Tibial artery (tissue), 4 donors: ENCODE measurements at places on chromosomes 5 and 9.

DNA sequence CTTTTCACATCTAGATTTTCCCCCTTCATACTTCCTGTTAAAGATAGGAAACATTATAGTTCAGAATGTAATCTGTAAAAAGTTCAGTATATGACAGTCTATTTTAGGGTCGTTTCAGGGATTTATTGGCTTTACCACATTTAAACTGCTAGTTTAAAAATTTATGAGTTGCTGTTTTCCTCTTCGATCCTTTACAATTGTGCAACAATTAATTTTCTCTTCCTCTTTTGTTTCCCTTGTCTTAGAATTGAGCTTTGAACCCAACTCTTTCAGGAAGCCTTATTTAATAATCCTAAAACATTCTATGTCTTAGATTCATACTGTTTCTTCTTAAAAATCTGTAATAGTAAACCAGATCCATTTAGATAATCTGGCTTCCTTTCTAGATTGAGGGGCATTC lies 16.4 kb downstream of the ZSWIM6 start:
- no peaks in the 10 kb centered on the region for H3K27me3 ChIP-seq
- no peak overlapping the region for H3K27ac ChIP-seq
- H3K4me1 ChIP-seq = peaks cover 42% of the 10 kb centered on the region
- DNase-seq = no peak

DNA sequence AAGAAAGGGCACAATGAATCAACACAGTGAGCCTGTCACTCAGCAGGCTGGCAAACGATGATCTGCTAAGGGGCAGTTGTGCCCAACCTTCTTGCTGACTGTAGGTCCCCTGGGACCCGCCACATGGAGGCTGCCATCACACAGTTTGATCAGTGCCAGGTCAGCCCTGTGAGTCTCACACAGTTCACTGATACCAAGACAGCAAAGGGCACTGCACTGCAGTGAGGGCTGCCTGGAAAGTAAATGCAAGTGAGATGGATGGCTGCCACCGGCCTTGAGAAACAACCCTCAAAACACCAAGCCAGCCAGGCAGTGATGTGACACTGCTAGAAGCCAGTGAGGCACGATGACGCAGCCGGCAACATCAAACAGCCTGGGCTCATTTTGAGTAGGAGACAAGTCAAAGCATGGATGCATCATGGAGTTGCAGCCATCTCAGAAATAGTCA lies 30.3 kb downstream of the FOXD1 start:
- DNase-seq = peak; percentile 33
- no peak overlapping the region for H3K4me3 ChIP-seq
- no peaks in the 10 kb centered on the region for H3K36me3 ChIP-seq
- H3K4me1 ChIP-seq = peaks cover 25% of the 10 kb centered on the region
- H3K27ac ChIP-seq = no peak overlapping the region

GRCh38 chr5:178427576-178428197 lies 162.5 kb downstream of the COL23A1 start:
- H3K27me3 ChIP-seq = peaks cover 3% of the 10 kb centered on the region
- no peak overlapping the region for H3K4me3 ChIP-seq
- H3K27ac ChIP-seq = no peak overlapping the region
- no peak for DNase-seq
- no peaks in the 10 kb centered on the region for H3K36me3 ChIP-seq

- H3K4me3 ChIP-seq = peak overlapping the region; percentile 77
- no peaks in the 10 kb centered on the region for H3K4me1 ChIP-seq
- H3K36me3 ChIP-seq = no peaks in the 10 kb centered on the region
- H3K27ac ChIP-seq = peak overlapping the region; percentile 82
- H3K27me3 ChIP-seq = no peaks in the 10 kb centered on the region
Measured at GRCh38 chr5:173891308-173892116, 3.4 kb downstream of the CPEB4 start.

DNA sequence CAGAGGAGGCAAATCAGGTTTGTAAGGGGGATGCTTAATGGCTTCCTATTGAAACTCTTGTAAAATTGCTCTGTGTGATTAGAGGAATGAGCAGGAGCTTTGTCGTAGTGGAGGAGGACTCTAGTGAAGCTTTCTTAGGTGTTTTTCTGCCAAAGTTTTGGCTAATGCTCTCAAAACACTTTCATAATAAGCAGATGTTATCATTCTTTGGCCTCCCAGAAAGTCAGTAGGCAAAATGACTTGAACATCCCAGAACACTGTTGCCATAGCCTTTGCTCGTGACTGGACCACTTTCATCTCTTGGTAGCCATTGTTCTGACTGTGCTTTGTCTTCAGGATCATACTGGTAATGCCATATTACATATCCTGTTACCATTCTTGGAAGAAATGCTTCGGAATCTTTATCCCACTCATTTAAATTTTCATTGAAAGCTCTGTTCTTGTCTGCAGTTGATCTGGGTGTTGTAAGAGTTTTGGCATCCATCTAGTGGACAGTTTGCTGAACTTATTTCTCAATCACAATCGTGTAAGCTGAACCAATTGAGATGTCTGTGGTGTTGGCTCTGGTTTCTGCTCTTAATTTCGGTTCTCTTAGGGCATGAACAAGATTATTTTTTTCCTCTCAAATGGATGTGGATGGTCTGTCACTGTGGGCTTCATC lies 187.6 kb downstream of the COMMD10 start:
- DNase-seq = no peak
- H3K36me3 ChIP-seq = no peaks in the 10 kb centered on the region
- no peak overlapping the region for H3K27ac ChIP-seq
- no peaks in the 10 kb centered on the region for H3K27me3 ChIP-seq

DNA sequence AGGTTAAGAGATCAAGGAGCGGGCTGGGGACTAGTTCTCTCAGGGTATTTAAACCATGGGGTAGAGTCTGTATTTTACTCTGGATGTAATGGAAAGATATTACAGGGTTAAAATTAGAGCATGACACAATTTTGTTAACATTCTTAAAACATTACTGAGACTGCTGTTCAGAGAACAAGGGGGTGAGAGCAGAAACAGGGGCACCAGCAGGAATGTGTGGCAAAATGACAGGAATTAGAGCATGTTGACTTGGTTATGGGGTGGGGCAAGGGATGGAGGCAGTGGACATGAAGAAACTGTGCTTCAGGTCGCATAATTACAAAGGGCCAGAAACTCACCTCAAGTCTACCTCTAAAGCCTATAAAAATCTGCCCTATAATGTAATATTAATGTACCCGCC lies 75.0 kb downstream of the TMEM232 start:
- H3K27ac ChIP-seq = no peak overlapping the region
- H3K36me3 ChIP-seq = no peaks in the 10 kb centered on the region
- H3K27me3 ChIP-seq = no peaks in the 10 kb centered on the region
- no peak for DNase-seq
- no peak overlapping the region for H3K4me3 ChIP-seq

DNA sequence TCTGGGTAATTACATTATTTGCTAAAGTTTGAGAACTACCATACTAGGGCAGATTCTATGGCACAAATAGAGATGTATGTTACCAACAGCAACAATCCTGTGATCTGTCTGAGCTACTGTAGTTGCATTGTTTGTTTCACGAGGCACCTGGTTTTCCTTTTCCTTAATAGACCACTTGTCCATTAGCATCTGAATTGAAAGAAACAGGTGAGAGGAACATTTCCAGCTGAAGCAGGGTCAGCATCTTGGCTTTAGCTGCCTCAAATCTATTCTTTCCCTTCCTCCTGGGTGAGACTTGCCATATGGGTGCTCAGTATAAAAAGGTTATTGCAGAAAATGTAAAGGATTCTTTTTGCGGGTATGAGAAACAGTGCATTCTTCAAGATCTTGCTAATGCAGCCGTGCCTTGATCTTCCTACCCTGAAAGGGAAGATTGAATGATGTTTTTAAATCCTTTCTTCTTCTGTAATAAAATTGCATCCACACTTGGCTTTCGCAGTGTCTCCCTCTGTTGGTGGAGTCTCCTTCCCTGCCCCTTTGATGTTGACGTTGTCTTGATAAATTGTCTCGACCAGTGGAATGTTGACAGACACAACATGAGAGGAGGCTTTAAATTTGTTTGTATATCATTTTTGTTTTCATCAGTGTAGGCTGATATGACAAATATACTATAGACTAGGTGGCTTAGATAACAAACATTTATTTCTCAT lies 118.0 kb upstream of the BRINP1 start:
- no peak overlapping the region for H3K27ac ChIP-seq
- no peak for DNase-seq
- no peak overlapping the region for H3K4me3 ChIP-seq
- no peaks in the 10 kb centered on the region for H3K4me1 ChIP-seq

- H3K4me1 ChIP-seq = no peaks in the 10 kb centered on the region
- H3K27ac ChIP-seq = no peak overlapping the region
- no peak overlapping the region for H3K4me3 ChIP-seq
Measured at GRCh38 chr5:120330558-120330957, 133.5 kb upstream of the PRR16 start.

DNA sequence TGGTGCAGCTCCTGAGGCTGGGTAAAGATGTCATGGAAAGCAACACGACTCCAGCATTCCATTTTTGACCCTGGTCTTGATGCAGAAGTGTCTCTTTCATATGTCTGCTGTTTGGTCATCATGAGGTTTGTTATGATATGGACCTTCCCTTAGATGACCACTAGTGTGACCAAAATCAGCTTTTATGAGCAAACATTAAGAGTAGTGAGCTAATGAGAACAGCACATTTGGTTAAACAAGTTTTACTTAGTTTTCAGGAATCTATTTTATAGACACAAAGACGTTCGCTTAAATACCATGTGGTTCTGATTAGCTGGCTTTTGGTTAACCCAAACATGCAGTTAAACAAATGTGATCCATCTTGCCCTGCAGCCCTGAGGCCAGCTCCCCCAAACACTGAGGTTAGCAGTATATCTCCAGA lies 56.7 kb upstream of the ACTBL2 start:
- H3K4me1 ChIP-seq = no peaks in the 10 kb centered on the region
- no peaks in the 10 kb centered on the region for H3K27me3 ChIP-seq
- no peak overlapping the region for H3K27ac ChIP-seq
- no peak for DNase-seq

GRCh38 chr9:87685441-87685840 lies 40.5 kb upstream of the CTSL start:
- peaks cover 4% of the 10 kb centered on the region for H3K36me3 ChIP-seq
- H3K27ac ChIP-seq = no peak overlapping the region
- no peak for DNase-seq
- no peaks in the 10 kb centered on the region for H3K4me1 ChIP-seq

- peak overlapping the region; percentile 17 for H3K27ac ChIP-seq
- H3K4me1 ChIP-seq = peaks cover 10% of the 10 kb centered on the region
- no peak overlapping the region for H3K4me3 ChIP-seq
- no peak for DNase-seq
- H3K36me3 ChIP-seq = no peaks in the 10 kb centered on the region
Measured at GRCh38 chr9:14260101-14260500, 53.8 kb downstream of the NFIB start.

- no peak for DNase-seq
- no peaks in the 10 kb centered on the region for H3K4me1 ChIP-seq
Measured at GRCh38 chr9:13876741-13877140, 437.2 kb downstream of the NFIB start.

DNA sequence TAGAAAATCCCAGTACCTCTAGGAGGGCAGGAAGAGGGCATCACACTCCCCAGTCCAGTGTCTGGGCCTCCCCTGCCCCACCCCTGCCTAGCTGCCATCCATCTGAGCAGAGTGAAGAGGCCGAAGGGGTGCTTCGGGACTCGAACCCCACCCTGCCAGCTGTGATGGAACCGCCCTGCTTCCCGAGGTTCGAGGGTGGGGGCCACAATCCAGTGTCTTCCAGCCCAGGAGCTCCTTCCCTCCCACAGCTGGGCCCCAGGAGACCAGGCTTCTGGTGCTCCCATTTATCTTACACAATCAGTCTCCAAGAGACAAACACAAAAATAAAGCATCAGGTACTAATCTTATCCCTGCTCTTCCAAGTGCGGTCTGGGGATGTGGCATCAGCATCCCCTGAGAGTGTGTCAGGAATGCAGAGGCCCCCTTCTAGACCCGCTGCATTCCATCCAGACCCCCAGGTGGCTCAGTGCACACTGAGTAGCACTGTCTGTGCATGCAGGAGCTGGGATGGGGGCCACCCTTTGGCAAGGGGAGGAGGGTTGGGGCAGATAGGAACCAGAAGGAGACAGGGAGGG lies 122.8 kb upstream of the TBC1D2 start:
- H3K4me3 ChIP-seq = no peak overlapping the region
- H3K27me3 ChIP-seq = no peaks in the 10 kb centered on the region
- H3K36me3 ChIP-seq = no peaks in the 10 kb centered on the region
- H3K27ac ChIP-seq = no peak overlapping the region
- no peak for DNase-seq

DNA sequence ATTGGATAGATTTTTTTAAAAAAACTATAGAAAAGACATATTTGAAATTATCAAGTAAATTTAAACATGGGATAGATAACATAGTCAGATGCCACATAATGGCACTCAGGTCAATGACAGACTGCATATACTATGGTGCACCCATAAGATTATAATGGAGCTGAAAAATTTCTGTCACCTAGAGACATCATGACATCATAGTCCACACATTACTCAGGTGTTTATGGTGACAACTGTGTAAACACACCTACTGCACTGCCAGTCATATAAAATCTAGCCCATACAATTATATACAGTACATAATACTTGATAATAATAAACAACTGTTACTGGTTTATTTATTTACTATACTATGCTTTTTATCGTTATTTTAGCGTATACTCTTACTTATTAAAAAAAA lies 58.6 kb downstream of the CPLANE1 start:
- H3K36me3 ChIP-seq = peaks cover 67% of the 10 kb centered on the region
- H3K4me3 ChIP-seq = no peak overlapping the region
- DNase-seq = no peak
- H3K4me1 ChIP-seq = no peaks in the 10 kb centered on the region
- H3K27me3 ChIP-seq = no peaks in the 10 kb centered on the region

- H3K27me3 ChIP-seq = no peaks in the 10 kb centered on the region
- H3K4me1 ChIP-seq = peaks cover 10% of the 10 kb centered on the region
- no peak for DNase-seq
- H3K36me3 ChIP-seq = no peaks in the 10 kb centered on the region
Measured at GRCh38 chr5:88691945-88692868, 190.8 kb downstream of the MEF2C start.

GRCh38 chr9:97480174-97480573 lies 21.3 kb upstream of the TMOD1 start:
- no peaks in the 10 kb centered on the region for H3K27me3 ChIP-seq
- no peak overlapping the region for H3K4me3 ChIP-seq
- peak overlapping the region; percentile 59 for H3K27ac ChIP-seq
- no peaks in the 10 kb centered on the region for H3K4me1 ChIP-seq

GRCh38 chr5:163596608-163597315 lies 91.3 kb downstream of the MAT2B start:
- no peak overlapping the region for H3K27ac ChIP-seq
- H3K4me1 ChIP-seq = no peaks in the 10 kb centered on the region
- H3K36me3 ChIP-seq = no peaks in the 10 kb centered on the region
- no peak for DNase-seq
- H3K4me3 ChIP-seq = no peak overlapping the region

GRCh38 chr9:114538241-114538640 lies 33.0 kb upstream of the WHRN start:
- H3K27me3 ChIP-seq = peaks cover 8% of the 10 kb centered on the region
- no peaks in the 10 kb centered on the region for H3K4me1 ChIP-seq
- DNase-seq = no peak
- H3K36me3 ChIP-seq = no peaks in the 10 kb centered on the region
- no peak overlapping the region for H3K4me3 ChIP-seq
